ENCODE measurements at places on chromosomes 5 and 9.
A peak's percentile ranks its signal among the peaks of the same experiment; 100 is the strongest.

GRCh38 chr9:126676685-126677143, 63.0 kb downstream of the LMX1B start:
- peak; percentile 44 for DNase-seq

GRCh38 chr9:121654499-121655140, 3.2 kb downstream of the DAB2IP start:
- no peak for DNase-seq

DNA sequence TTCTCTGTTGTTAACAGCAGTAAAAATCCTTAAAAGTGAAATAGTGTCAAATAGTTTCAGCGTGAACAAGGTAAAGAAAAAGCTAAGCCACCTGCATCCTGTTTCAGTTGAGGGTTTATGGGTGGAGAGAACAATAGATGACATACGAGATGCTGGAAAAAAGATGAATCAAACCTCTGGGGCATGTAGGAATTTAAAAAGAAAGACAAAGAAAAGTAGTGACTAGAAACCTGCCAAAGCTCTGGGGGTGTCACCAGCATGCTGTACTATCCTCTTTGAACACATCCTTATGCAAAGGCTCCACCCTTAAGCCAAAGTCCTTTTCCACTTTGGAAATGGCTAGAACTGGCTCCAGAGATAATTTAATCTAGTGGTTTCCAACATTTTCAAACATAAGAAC, 22.2 kb downstream of the SCAI start:
- no peak for DNase-seq

GRCh38 chr9:10354591-10354990, 258.2 kb downstream of the PTPRD start:
- DNase-seq = no peak

GRCh38 chr9:125629446-125629845, 77.6 kb downstream of the MAPKAP1 start:
- DNase-seq = no peak

- no peak for DNase-seq
These were observed 588.0 kb upstream of the KLF4 start for GRCh38 chr9:108077556-108077955.

GRCh38 chr9:114050226-114050568, 27.9 kb downstream of the AMBP start:
- DNase-seq = no peak

- no peak for DNase-seq
These were observed 101.6 kb upstream of the MAP1B start for GRCh38 chr5:72005671-72006070.

GRCh38 chr9:20790721-20791120, 106.7 kb downstream of the FOCAD start:
- DNase-seq = no peak

DNA sequence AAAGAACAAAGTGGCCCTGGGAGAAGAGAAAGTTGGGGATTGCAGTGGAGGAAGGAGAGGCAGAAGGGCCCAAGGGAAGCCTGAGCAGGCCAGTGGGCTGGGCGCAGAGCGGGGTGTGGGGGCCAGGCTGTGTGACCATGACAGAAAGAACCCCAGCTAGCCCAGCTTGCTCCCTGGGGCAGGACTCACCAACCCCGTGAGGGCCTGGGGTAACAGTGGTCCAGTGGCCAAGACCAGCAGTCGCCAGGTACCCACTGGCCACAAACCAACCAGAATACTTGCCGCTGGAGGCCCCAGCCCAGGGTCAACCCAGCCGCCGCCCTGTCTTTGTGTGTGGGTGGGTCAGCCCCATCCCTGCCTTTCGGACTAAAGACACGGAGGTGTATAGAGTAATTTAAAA, 146.5 kb downstream of the CACNA1B start:
- no peak for DNase-seq

- no peak for DNase-seq
These were observed 111.3 kb upstream of the NR5A1 start for GRCh38 chr9:124618476-124618875.

DNA sequence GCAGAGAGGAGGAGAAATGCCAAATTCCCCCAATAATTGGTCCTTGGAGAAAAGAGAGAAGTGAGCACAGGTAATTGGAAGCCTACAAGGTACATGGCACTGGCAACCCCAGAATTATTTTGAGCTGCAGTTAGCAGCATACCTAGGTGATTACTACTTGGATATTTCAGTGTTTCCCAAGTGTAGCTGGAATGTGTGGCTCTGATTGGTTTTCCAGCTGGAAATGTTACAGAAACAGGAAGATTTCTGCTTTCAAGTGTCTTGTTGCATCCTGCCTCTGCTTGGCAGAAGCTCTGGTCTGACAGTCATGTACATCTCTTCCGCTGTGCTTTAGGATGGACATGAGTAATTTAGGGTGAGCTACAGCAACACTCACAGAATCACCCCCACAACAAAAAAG, 262.1 kb downstream of the ENC1 start:
- DNase-seq = no peak

- DNase-seq = no peak
These were observed 2.5 kb upstream of the RABL6 start for GRCh38 chr9:136805207-136805740.

GRCh38 chr5:173734716-173735115, 118.3 kb upstream of the BOD1 start:
- no peak for DNase-seq

GRCh38 chr5:22683050-22683449, 170.1 kb downstream of the CDH12 start:
- no peak for DNase-seq

DNA sequence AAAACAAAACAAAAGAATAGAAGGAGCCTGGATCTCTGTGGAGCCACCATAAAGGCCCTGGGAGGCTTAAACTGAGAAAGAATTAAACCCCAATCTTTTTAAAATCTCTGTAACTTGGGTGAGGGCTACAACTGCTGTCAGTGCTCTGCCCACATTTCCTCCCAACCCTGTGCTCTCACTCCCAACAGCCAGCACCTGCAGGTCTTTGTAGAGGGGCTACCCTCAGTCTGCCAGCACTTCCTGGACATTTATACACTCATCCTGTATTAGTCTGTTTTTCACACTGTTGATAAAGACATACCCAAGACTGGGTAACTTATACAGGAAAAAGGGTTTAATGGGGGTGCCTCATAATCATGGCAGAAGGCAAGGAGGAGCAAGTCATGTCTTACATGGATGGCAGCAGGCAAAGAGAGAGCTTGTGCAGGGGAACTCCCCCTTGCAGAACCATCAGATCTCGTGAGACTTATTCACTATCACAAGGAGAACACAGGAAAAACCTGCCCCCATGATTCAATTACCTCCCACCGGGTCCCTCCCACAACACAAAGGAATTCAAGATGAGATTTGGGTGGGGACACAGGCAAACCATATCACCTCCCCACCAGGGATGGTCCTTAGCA, 47.4 kb downstream of the SCAI start:
- DNase-seq = no peak

DNA sequence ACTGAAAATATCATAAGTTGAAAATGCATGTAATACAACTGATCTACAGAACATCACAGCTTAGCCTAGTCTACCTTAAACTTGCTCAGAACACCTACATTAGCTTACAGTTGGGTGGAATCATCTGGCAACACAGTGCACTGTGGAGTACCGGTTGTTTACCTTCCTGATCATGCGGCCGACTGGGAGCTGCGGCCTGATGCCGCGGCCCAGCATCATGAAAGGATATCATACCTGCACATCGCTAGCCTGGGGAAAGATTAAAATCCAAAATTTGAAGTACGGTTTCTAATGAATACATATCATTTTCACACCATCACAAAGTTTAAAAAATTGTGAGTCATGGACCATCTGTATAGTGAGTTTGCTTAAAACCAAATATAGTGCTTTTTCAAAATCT, 1.8 kb downstream of the HACD4 start:
- no peak for DNase-seq

- DNase-seq = peak; percentile 39
These were observed 162.7 kb downstream of the ZNF608 start for GRCh38 chr5:124583469-124584350.

GRCh38 chr9:136808075-136808805, 492 bp downstream of the RABL6 start:
- peak; percentile 64 for DNase-seq

DNA sequence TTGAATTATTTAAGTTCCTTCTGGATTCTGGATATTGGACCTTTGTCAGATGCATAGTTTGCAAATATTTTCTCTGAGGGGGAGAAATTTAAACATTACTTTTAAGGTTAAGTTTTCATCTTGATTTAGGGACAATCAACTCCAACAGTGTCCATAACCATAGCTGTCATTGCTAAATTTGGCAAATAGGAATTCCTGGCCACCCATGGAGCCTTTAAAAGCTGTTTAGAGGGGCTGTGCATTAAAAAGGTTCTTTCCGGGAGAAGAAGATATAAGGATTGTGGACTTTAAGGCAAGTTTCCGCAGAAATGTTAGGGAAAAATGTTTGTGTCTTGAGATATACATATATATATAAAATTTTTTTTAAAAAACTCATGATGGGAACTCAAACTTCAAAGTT, 339.7 kb downstream of the ADAMTS6 start:
- DNase-seq = no peak

- no peak for DNase-seq
These were observed 82.6 kb upstream of the ADAMTS19 start for GRCh38 chr5:129377504-129377903.

DNA sequence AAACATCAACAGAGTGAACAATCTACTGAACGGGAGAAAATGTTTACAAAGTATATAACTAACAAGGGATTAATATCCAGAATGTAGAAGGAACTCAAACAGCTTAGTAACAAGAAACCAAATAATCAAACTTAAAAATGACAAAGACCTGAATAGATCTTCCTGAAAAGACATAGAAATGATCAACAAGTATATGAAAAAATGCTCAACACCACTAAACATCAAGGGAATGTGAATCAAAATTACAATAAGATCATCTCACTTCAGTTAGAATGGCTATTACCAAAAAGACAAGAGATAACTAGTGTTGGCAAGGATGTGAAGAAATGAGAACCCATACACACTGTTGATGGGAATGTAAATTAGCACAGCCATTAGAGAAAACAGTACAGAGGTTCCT, 218.8 kb downstream of the MCTP1 start:
- DNase-seq = no peak

- DNase-seq = no peak
These were observed 39.8 kb downstream of the MAMDC2 start for GRCh38 chr9:70083429-70083828.

DNA sequence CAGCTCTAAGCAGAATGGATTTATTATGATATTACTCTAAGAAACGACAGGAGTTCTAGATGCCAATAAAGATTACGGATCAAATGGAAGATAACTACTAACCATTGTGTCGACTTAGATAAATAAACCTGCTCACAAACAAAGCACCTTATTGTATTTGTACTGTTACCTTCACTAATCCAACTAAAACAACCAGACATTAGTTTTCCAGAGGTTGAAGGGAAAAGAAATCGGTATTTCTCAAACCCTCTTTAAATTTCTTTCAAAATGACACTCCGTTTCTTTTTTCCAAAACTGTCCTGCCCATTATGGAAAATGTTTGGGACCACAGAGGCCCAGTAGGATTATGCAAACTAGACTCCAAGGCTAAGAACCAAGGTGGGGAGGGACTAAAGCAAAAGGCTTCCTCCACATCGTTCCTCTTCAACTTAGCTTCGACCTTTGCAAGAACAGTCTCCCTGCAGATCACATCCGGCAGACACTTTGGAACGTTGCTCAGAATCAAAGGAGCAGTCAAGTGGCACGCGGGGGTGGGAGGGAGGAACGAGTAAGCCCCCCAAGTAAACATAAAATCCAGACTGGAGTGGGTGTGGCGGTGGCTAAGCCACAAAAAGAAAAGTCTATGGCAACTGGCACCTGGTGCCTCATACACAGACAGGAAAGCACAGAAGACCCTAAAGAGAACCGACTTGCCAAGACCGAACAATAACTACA, 2.7 kb downstream of the MLLT3 start:
- peak; percentile 41 for DNase-seq

GRCh38 chr9:78438211-78438610, 141.3 kb downstream of the PSAT1 start:
- no peak for DNase-seq

DNA sequence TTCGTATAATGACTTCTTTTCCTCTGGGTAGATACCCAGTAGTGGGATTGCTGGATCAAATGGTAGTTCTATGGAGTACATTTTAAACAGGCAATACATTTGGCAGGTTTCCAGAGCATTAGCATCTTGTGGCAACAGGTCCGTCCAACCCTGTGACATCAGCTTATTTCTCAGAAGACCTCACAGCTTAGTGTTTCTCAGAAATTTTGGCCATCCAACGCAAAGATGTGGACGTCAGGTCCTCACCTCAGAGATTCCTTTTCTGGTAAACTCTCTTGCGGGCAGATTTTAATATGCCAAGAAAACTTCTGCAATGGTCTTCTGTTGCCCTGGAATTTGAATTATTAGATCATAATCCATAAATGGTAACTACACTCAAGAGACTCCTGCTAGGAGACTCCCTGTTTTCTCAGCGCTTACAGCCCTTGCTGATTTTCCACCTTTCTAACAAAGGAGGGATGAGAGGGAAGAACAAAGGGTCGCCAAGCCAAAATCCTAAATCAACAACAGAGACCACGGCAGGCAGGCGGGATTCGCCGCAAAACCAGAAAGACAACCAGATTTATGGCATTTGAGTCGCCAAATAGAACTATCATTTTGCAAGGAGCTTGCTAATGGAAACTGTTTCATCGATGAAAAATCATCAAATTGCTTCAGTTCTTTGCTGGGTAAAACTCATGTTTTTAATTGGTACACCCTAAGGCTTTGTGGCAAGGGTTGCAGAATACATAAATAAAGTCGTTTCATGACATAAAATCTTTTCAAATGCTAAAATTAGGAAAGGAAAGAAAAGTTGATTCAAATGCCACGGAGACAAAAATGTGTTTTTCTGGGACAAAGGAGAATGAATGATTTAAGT, 34.1 kb upstream of the PLPP1 start:
- no peak for DNase-seq

DNA sequence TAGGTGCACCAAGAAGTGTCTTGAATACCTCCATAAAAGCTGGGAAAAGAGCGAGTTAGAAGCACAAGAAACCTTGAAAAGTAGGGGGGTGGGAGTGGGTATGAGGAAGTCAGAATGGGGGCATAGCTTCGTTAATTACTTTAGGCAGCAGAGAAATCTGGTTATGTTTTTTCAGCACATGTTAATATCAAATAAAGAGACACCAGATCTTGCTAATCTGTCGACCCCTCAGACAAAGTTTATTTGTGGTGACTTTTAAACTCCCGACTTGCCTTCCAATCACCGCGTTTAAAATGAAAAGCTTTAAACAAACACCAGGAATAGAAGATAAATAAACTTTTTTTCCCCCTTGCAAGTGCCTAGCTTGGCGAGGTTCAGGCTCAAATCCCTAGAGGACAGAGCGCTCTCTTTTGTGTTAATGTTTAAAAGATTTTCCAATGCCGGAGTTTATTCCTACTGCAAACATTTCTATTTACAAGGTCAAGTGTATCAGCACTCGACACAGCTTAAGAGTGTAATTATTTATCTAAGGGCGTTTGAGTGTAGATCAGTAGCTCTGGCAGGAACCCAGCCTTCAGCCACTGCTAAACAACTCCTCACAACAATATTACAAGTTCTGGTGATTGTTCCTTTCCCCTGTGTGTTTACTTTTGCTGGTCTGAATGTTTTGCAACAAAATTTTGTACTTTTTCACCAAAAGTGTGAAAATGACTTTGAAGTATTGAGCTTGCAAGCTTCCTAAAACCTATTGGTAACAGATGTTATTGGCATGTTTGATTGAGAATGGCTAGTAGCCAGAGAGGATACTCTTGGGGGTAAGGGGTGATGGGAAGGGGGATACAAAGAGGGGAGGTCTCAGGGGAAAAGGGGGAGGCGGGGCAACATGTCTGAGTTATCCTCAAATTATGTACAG, 3.8 kb downstream of the GAS1 start:
- DNase-seq = no peak

Data from activated T-cell treated with anti-CD3 and anti-CD28 coated beads, Interleukin-2, amount 50 U/mL, for 48 hours (primary cell).